A673 (cell line): ENCODE measurements at places on chromosomes 4 and X. TPM values are rescaled to one million over a fixed set of nuclear protein-coding genes. Genes with fewer than 3 reads are reported as not detected.

Gene NPNT
- total RNA-seq, result 0.45 and 0.50 TPM in 2 replicates

- no peaks in the 10 kb centered on the region for H3K27me3 ChIP-seq
- H3K27ac ChIP-seq, result no peak overlapping the region
- DNase-seq, result peak; percentile 45
- no peaks in the 10 kb centered on the region for H3K4me1 ChIP-seq
These were observed 332.0 kb downstream of the PCDH18 start for GRCh38 chr4:137200322-137200721.

DNA sequence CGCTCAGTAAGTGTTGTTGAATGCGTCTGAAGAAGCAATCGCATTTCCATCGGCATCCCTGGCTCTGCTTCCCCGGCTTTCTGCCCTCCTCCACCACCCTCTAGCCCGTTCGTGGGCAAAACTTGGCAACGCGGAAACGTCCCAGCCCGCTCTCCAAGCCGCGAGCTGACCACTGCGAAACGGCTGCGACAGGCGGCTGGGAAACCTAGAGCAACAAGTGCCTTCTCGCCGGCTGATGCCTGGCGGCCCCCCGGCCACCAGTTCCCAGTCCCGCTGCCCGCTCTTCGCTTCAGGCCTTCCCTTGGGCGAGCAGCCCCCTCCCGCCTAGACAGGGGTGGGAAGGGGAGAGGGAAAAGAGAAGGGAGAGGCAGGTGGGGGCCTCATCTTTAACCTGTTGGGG lies 837 bp downstream of the CITED1 start:
- H3K4me1 ChIP-seq, result no peaks in the 10 kb centered on the region
- no peak for DNase-seq

- H3K27ac ChIP-seq, result no peak overlapping the region
- no peak overlapping the region for H3K4me3 ChIP-seq
- H3K27me3 ChIP-seq, result no peaks in the 10 kb centered on the region
- H3K36me3 ChIP-seq, result no peaks in the 10 kb centered on the region
These were observed 39.6 kb upstream of the MAGEA4 start for GRCh38 chrX:151873096-151873495.

DNA sequence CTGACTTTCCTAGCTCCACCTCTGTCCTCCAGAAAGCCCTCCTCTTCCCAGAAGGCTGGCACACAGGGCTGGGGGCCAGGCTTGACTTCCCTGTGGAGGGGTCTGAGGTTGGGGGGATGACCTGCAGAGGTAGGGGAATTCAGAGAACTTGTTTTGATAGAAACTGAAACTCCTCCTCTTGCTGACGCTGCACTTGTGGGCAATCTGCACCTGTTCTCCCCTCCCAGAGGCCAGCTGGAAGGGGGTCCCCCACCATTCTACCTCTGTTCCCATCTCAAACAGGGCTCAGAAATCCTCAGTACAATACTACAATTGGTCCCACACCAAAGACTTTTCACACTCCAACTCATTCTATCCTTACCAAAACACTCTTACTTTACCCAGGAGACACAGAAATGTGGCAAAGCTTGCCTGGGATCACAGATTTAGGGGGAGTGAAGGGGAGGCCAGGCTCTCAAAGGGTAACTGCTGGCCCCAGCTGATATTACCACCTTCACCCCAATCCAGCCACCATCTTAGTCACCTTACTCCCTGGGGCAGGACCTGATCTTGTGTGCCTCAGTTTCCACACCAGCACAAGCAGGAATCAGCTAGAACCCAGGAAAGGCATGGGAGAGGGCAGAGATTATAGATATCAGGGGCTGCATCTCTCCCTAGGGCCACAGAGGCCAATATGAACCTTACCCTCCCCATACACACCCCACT lies 18.5 kb downstream of the OTUD5 start:
- no peak overlapping the region for H3K4me3 ChIP-seq
- no peaks in the 10 kb centered on the region for H3K27me3 ChIP-seq
- H3K27ac ChIP-seq, result no peak overlapping the region
- H3K36me3 ChIP-seq, result peaks cover 9% of the 10 kb centered on the region
- no peaks in the 10 kb centered on the region for H3K4me1 ChIP-seq
- no peak for DNase-seq

Gene TMEM31
- total RNA-seq, result not detected in 2 replicates

DNA sequence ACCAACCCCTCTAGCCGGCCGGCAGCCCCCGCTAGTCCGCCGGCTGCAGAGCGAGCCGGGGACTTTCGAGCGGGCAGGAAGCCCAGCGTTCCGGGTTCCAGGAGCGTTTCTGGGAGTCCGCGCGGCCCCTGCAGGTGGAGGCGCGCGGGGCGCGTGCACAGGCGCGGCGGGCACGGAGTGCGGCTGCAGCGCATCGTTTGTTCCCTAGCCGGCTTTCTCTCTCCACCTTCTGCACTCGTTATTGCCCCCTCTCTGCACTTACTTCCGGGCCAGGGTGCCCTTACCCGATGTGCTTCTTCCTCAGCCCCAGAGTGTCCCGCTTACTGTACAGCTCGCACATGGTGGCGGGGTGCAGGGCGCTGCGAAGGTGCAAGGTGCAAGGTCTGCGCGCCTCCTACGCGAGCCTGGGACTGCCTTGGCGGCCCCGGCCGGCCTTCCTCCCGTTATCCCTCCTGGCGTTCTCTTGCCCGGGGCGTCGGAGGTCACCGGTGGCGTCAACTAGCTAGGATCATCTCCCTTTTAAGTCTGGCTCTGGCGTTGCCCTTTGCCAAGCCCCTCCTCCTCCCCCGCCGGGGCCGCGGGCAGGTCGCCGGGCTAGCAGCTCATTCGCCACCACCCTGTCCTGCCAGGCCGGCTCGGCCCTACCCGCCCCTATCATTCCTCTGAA lies at the start of gene ETNPPL:
TSS of gene ETNPPL (minus strand) at position 495 of the 667 bp plus-strand sequence. CDS start at position 340, 155 bp downstream.
- no peak within 1 kb of the TSS for H3K27ac ChIP-seq
- H3K36me3 ChIP-seq, result no peaks in the 10 kb centered on the region
- peaks cover 4% of the 10 kb centered on the region for H3K4me1 ChIP-seq
- DNase-seq, result peak; percentile 59

- DNase-seq, result no peak
- peaks cover 49% of the 10 kb centered on the region for H3K4me1 ChIP-seq
- H3K36me3 ChIP-seq, result no peaks in the 10 kb centered on the region
- H3K27ac ChIP-seq, result no peak overlapping the region
These were observed 90.8 kb downstream of the AFF1 start for GRCh38 chr4:87025614-87026041.

DNA sequence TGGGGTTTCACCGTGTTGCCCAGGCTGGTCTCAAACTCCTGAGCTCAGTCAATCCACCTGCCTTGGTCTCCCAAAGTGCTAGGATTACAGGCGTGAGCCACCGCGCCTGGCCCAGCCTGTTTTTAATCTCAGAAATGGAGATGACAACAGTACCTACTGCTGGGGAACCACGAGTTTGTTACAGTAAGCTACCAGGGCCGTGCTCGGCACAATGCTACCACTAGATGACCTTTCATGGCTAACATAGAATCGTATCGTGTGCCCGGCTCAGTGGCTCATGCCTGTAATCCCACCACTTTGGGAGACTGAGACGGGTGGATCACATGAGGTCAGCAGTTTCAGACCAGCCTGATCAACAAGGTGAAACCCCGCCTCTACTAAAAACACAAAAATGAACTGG lies 90.8 kb upstream of the SLC34A2 start:
- no peak for DNase-seq
- H3K27ac ChIP-seq, result no peak overlapping the region
- no peaks in the 10 kb centered on the region for H3K4me1 ChIP-seq

DNA sequence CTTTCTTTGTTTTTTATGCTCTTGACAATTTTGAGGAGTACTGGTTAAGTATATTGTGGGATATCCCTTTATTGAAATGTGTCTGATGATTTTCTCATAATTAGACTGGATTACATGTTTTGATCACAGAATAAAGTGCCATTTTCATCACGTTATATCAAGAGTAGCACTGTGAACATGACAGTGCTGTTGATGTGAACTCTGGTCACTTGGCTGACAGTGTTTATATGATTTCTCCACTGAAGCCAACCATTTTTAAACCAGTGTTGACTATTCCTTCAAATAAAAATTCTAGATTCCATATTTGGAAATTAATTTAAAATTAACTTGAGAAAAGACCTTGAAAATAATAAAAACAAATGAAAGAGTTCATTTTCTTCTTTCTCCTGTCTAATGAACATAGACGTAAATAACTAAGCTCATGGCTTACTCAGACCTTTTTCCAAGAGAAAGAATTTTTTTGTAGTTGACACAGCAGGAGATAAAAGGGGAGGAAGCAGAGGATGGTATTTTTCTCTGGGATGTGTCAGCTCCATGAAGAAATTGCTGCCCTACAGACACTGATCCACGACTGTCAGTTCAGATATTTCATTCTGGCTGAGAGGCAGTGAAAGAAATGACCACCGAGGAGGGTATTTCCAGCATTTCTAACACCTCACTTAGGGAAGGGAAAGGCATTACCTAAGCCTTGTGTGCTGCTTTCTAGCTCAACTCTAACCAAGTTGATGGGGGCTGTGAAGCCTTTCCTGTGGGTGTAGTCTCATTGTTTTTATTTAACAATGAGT lies 150.9 kb upstream of the ANK2 start:
- no peaks in the 10 kb centered on the region for H3K27me3 ChIP-seq
- peaks cover 10% of the 10 kb centered on the region for H3K4me1 ChIP-seq
- no peak overlapping the region for H3K4me3 ChIP-seq
- no peak overlapping the region for H3K27ac ChIP-seq
- no peaks in the 10 kb centered on the region for H3K36me3 ChIP-seq
- DNase-seq, result no peak

Gene AVPR2
- total RNA-seq, result not detected in 2 replicates

Gene TRIM75
- total RNA-seq, result not detected in 2 replicates

GRCh38 chrX:34218063-34218462 lies 85.9 kb upstream of the FAM47A start:
- no peaks in the 10 kb centered on the region for H3K4me1 ChIP-seq
- H3K27ac ChIP-seq, result no peak overlapping the region
- H3K36me3 ChIP-seq, result no peaks in the 10 kb centered on the region
- no peak for DNase-seq
- H3K4me3 ChIP-seq, result no peak overlapping the region

DNA sequence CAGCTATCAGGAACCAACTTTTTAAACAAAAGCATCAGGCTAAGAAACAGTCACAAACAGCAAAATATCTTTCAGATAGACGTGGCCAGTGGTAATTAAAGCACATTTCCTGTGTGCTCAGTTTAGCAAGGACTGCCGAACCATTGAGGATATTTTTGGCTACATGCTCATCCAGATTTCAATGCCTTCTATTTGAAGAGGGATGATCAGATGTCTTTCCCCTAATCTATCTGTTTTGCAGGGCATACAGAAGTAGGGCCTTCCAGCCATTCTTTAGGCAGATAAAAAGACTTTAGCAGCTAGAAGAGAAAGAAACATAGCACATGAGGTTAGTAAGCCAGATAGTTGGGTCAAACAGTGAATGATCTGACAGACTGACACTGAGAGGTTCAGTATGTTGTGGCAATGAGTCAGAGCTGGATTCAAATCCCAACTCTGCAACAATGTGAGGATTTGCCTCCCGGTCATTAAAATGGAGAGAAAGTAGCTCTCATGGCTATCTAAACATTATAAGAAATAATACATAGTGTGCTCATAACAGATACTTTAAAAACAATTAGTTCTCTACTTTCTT lies 100.0 kb upstream of the PRKG2 start:
- H3K4me1 ChIP-seq, result no peaks in the 10 kb centered on the region
- H3K36me3 ChIP-seq, result no peaks in the 10 kb centered on the region
- no peaks in the 10 kb centered on the region for H3K27me3 ChIP-seq
- no peak overlapping the region for H3K27ac ChIP-seq

Gene ARHGAP24
- total RNA-seq, result 4.4 and 5.8 TPM in 2 replicates

Gene RNF113A
- 15.2 and 18.1 TPM in 2 replicates for total RNA-seq

DNA sequence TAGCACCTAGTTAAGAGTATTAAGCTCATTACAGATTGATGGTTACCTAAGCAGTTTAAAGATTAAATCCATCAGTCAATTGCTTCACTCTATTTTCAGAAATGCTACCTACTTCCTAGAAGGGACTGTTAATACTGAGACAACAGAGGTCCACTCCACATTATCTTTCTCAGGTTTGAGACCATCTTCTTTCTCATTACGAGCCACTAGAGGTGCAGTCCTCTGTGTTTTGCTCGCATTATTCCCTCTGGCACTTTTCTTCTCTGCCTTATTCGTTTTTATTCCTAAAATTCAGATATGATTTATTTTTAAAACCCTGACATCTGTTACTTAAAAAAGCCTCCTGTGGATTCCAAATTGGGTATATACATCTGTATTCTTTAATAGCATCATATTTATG lies 459.1 kb downstream of the FSTL5 start:
- no peaks in the 10 kb centered on the region for H3K4me1 ChIP-seq
- H3K4me3 ChIP-seq, result no peak overlapping the region
- DNase-seq, result no peak
- H3K27ac ChIP-seq, result no peak overlapping the region

Gene ANKRD17
- 52.0 and 58.4 TPM in 2 replicates for total RNA-seq

Gene FAM114A1
- 4.2 and 6.3 TPM in 2 replicates for total RNA-seq

DNA sequence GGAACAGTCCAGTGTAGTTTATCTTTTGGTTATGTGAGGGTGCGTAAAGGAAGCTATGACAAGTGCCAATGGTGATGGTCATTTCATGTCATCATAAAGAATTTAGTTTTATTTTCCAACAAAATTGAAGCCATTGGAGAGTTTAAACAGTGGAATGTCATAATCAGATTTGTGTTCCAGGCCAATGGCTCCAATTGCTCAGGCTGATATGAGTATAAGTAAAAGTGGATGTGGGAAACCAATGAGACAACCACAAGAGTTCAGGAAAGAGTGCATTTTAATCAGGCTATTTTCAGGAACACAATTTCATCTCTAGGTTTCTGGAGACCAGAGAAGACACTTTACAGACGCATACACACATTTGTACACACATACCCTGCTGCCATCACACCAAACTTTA lies 20.7 kb downstream of the SPANXC start:
- H3K36me3 ChIP-seq, result no peaks in the 10 kb centered on the region
- no peaks in the 10 kb centered on the region for H3K4me1 ChIP-seq
- no peak overlapping the region for H3K27ac ChIP-seq
- no peak overlapping the region for H3K4me3 ChIP-seq
- no peak for DNase-seq

DNA sequence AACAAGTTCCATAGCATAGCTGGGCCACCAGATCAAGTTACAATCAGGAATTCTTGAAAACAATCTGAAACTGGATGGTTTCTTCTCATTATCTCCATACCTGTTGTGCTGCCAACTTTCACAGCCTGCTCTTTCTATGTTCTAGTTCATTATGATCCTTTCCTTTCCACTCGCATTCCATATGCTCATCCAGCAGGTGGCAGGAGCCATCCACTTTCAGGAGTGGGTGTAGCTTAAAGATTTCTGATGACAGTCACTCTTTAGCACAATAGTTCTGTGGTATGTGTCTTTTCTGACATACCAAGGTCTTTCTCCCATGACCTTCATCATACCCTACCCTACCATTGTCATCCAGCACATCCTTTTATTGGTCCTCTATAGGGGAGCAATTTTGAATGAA lies 46.4 kb downstream of the PAGE2 start:
- peak; percentile 43 for DNase-seq
- H3K4me3 ChIP-seq, result no peak overlapping the region
- no peaks in the 10 kb centered on the region for H3K4me1 ChIP-seq
- H3K27ac ChIP-seq, result no peak overlapping the region

Gene TACC3
- total RNA-seq, result 224 and 246 TPM in 2 replicates

GRCh38 chrX:149370097-149370496 lies 135.0 kb downstream of the IDS start:
- DNase-seq, result no peak
- H3K27me3 ChIP-seq, result no peaks in the 10 kb centered on the region
- no peaks in the 10 kb centered on the region for H3K36me3 ChIP-seq
- H3K4me3 ChIP-seq, result no peak overlapping the region
- H3K4me1 ChIP-seq, result no peaks in the 10 kb centered on the region
